ENCODE measurements at places on chromosomes 11 and 22.

DNA sequence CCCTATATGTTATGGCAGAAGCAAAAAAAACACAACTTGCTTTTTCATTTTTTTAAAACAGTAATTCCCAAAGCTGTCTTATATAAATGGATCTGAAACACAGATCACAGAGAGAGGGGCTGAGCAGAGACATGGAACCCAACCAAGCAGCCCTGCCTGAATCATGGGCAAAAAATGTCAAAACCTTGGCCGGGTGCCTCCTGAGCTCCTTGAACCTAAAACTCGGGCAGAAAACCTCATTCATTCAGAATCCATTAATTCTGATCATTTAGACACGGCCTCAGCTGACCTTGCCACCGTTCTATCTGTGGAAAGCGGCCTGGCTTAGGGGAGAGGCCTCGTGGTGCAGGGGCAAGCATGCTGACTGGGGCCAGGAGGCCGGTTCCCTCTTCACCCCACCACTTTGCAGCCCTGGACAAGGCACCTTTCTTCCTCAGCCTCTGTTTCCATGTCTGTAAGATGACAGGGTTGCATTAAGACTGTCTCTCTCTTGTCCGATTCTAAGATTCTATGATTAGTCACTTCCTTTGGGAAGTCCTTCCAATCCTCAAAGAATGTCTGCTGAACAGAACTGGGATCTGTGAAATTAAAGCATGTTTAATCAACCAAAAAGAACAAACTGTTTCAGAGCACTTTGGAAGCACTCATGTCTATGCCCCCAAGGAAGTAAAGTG lies 26.0 kb downstream of the TENM4 start:
- no peak for DNase-seq

DNA sequence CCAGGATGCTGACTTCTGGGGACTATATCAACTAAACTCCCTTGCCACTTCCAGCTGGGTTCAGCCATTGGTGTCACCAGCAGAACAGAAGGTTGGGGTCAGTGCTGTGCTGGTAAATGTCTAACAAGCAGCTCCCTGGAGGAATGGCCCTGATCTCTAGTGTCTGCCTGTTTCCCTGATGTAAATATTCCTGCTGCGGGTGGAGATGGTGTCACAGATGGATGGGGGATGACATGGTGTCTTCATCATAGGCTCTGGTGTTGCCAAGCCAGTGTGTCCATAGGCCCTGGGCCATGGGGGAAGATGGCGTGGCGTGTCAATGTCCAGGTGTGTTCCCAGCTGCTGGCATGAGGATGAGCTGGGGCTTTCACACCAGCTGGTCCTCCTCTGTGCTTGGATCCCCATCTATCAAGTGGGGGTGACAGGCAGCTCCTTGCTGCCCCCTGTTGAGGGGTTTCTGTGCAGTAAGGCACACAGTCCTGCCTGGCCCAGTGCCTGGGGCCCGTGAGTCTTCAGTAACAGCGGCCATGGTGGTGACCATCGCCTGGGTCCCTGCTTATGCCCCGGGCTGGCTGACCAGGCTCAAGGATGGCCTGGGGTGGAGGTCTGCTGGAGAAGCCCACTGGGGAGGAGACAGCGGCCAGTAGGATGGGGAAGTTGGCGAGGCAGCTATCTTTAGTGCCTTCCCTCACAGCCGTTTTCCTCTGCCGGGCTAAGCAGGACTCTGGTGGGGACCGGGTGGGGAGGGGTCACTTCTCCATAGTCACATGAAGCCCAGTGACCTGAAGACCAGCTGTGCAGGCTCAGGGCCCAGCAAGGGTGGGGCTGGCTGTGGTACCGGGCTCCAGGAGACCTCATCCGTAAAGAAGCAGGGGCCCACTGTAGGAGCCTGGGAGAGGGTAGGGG lies 12.7 kb downstream of the RPL3 start:
- DNase-seq: no peak

DNA sequence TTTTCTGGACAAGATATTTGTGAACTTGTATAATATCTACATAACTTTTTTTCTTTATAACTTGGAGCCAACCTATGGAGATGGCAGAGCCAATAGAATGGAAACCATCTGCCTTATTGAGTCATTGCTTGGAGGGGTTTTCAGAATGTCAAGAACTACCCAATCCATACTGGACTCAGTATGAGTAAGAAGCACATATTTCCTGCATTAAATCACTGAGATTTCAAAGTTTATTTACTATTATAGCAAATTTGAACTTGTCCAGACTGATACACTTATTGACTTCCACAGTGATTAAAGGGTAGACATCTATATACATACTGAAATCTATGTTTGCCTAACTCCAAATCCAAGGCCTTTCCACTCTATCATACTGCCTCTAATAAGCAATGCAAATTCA lies 704.0 kb downstream of the KCNA4 start:
- DNase-seq: no peak

- DNase-seq: no peak
Observed at GRCh38 chr11:64851831-64852351, 7.4 kb upstream of the CDC42BPG start.

DNA sequence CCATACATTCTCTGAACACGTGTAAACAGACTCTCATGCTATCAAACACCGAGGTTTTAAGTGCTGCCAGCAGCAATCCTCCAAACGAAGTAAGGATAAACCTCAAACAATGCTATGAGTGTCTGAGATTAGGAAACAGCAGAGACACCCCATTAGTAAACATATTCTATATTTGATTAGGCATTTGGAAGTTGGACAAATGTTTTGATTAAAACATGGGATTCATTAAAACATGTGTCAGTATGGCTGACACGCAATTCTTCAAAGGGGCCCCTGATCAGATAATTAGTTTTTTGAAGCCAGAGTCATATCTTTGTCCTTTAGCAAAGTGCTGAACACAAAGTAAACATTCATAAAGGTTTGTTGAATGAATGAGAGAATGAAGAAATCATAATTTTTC lies 33.2 kb upstream of the BLID start:
- no peak for DNase-seq

DNA sequence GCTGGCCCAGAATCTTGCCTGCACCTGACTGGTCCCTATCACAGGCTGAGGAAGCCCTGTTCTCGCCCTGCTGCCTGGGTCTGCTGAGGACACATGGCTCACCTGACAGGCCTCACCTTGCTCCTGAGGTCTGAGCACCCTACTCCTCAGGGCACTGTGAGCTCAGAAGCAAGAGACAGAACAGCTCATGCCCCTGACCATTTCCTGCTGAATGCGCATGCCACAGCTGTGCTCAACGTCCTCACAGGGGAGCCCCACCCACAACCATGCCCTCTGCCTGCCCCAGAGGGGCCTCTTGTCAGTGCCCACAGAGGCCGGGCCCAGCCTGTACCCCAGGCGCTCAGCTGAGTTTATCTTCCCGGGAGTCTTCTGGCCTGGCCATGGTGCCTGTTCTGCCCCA lies 2.8 kb upstream of the TSPO start:
- DNase-seq: no peak

DNA sequence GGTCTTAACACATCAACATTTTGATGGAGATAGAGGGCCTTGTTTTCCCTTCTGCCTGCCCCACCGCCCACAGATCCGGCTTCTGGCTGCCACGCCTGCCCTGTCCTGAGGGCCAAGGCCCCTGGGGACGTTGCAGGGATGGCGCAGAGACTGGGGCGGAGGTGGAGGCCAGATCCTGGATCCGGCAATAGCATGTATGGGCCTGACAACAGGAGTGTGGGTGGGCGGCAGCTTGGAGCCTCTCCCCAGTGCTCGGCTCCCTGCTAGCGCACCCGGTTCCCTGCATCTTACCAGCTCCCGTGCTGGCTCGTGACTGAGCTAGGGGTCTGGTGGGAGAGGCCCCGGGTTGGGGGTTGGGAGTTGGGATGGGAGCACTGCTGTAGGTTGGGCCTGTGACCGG lies 95.6 kb downstream of the ZBTB16 start:
- no peak for DNase-seq

DNA sequence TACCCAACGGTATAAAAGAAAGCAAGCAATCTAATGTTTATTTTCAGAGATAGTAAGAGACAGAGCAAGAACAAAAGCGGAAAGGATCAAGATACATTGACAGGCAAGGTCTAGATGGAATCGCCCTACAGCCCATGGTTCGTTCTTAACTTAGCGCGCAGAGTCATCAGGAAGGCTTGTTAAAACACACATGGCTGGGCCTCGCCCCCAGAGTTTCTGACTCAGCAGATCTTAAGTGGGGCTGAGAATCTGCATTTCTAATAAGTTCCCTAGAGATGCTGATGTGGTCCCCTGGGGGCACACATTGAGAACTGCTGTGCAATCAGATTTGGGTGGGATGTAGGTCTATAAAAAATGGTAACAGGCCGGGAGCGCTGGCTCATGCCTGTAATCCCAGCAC lies 35.8 kb upstream of the CHRM4 start:
- no peak for DNase-seq

DNA sequence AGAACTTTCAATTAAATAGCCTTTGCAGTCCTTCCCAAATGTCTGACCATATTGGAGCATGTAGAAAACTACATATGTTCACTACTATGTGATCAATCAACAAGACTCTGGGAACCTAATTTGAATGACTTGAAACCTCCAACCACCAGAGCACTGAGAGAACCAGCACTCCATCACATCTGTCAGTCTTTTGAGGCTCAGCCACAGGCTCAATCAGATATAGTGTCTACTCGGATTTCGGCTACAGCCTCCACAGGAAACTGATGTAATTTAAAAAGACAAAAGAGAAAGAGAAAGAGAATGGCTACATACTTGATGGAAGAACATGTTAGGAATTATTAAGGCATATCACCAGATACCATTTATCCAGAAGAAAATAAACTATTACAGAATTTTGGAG lies 859.0 kb downstream of the FAM181B start:
- no peak for DNase-seq

- no peak for DNase-seq
Observed at GRCh38 chr11:8814923-8815240, 96.1 kb upstream of the AKIP1 start.

DNA sequence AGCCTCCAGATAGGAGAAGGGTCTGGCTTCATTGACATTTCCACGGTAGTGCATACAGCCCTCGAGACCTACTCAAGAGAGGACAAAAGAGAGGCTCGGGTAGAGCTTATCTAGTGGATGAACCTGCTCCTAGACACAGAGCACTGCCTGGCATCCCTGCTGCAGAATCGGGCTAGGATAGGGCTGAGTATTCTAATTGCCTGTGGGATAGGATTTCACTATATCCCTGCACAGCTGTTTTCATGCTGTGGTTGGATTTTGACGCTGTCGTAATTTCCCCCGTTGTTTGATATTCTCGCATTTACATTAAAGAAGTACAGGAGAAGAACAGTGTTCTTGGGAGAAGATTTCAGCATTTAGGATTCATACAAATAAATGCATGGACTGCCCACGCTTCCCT lies 107.8 kb downstream of the KIRREL3 start:
- no peak for DNase-seq

GRCh38 chr22:25637032-25637431 lies 72.6 kb downstream of the GRK3 start:
- no peak for DNase-seq

DNA sequence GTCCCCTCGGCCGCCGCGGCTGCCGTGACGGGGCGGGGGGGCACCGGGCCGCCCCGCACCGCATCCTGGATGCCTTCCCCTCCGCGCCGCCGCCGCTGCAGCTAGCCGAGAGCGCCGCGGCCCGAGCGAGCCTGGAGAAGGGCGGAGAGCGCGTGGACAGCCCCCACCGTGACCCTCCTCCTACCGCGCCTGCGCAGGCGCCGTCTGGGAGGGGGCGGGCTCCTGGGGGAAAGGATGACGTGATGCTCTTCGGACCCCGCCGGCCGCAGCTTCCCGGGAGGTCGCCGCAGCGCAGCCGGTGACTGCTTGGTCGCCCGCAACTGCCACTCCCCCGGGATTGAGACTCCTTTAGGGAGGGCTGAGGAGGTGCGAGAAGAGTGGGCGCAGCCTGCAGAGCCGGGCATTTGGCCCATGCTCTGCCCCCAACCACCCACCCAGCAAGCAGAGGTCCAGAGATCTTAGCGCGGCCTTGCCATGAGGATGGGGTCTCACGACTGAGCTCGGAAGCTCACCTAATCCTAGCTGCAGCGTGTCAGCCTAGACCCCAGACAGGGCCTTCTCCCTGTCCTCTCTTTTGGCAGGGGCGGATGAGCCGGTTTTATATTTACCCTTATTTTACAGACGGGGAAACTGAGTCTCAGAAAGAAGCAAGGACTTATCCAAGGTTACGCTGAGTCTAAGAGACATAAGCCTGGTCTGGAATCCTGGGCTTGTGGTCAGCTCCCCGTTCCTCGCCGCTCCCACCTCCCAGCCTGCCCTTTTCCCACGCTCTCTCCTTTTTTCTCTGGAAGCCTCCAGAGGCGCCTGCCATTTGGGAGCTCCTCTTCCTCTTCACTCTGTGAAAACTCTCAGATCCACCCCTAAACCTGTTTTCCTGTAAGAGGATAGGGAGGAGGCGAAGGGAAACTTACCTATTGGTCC lies at the start of gene DENND5A:
DENND5A (minus strand) TSS at position 140 of the 921 bp plus-strand sequence. CDS start 281 bp downstream, outside the sequence.
- peak; percentile 70 for DNase-seq

DNA sequence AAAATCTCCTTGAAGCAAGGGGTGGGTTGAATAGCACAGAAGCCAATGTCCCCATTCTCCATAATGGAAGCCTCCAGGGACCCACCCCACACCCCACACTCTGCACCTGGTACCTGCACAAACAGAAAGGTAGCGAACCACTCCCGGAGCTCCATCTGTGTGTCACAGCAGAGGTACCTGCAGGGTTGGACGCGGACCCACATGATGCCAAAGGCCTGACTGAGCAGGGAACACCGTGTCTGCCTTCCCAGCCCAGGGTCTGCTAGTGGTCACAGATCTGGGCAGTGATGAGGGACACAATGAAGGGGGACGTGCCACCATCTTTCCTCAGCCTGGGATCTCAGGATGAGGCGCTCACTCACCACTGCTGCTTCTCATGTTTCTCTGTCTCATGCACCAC lies 13.1 kb upstream of the PDE2A start:
- DNase-seq: no peak

DNA sequence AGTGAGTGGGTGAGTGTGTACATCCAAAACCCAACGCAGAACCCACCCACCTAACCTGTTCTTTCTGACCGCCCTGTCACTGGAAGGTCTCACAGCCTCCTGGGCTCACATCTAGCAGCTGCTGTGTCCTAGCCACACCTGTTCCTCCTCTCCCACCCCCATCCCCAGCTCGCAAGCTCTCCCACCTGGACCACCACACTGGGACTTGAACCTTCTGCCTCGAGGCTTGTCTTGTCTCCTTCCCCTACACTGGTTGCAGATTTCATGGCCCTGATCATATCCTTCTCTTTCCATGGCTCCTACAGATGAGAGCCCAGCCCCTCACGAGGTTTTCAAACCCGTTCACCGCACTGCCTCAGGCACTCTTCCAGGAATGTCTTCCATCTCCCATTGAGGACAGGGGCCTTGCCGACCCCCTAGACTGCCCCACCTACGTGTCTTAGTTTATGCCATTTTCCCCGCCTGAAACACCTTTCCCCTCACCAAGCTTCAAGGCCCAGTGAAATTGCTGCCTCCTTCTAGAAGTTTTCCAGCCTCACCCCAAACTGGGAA lies 6.7 kb downstream of the IFITM10 start:
- no peak for DNase-seq
